Stimulated activated CD4-positive, alpha-beta T cell treated with anti-CD3 and anti-CD28 coated beads, Interleukin-4, amount 100 ng/mL, for 48 hours (primary cell): ENCODE measurements at places on chromosomes 4 and X.

DNA sequence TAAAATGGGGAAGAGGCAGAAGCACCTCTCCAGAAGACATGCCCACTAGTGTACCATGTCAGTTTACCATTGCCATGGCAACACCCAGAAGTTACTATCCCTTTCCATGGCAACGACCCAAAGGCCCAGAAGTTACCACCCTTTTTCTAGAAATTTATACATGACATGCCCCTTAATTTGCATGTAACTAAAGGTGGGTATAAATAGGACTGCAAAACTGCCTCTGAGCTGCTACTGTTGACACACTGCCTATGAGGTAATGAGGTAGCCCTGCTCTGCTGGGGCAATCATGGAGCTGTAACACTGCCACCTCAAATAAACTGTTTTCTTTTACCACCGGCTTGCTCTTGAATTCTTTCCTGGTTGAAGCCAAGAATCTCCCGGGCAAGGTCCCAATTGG is 13.9 kb upstream of the BEX4 start:
- DNase-seq, result no peak

- no peak for DNase-seq
Measured at GRCh38 chrX:2828344-2828958, at the start of gene GYG2. TSS of gene GYG2 (plus strand) at chrX:2828930. CDS start at chrX:2830189, 1,259 bp downstream.

DNA sequence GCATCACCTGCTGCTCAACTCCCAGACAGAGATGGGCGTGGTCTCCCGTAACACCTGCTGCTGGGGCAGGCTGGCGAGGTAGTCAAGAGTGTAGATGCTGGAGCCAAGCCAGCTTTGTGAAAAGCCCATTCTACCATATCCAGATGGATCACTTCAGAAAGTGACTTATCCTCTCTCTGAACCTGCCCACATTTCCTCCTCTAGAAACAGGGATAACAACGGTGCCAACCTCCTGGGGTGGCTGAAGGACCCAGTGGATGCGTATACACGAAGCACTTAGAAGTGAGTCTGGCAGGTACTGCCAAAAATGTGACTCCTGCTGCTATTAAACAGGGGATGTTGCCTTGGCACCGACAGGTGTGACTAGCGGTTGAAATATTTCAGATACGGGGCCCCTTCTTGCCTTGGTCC is 95.8 kb downstream of the SORBS2 start:
- DNase-seq, result no peak

GRCh38 chr4:39609454-39609931 is 29.2 kb downstream of the SMIM14 start:
- no peak for DNase-seq

- no peak for DNase-seq
Measured at GRCh38 chr4:74279716-74280115, 28.6 kb upstream of the EPGN start.

- no peak for DNase-seq
Measured at GRCh38 chr4:72305080-72305479, 263.9 kb downstream of the ADAMTS3 start.
